ENCODE measurements at places on chromosomes 4 and X.

GRCh38 chr4:164402554-164402953, 351.4 kb upstream of the SMIM31 start:
- no peak for DNase-seq

- no peak for DNase-seq
These were observed 29.5 kb upstream of the SERTM2 start for GRCh38 chrX:111481896-111482295.

DNA sequence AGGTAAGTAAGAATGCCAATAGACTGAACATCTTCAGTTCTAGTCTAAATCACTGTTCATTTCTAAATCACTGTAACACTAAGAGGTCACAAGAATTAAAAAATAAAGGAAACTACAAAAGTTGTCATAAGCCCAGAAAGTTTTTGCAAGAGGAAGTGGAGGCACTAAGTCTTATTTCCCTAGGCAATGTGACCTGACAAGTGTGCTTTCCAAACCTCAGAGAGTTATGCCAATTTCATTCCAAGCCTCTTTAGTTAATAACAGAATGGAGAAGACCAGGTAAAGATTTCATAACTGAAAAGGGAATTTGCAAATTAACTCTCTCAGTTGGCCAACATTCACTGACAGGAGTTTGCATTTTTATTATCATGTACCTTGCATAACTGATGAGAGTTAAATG, 40.5 kb downstream of the BBS12 start:
- DNase-seq, result no peak

DNA sequence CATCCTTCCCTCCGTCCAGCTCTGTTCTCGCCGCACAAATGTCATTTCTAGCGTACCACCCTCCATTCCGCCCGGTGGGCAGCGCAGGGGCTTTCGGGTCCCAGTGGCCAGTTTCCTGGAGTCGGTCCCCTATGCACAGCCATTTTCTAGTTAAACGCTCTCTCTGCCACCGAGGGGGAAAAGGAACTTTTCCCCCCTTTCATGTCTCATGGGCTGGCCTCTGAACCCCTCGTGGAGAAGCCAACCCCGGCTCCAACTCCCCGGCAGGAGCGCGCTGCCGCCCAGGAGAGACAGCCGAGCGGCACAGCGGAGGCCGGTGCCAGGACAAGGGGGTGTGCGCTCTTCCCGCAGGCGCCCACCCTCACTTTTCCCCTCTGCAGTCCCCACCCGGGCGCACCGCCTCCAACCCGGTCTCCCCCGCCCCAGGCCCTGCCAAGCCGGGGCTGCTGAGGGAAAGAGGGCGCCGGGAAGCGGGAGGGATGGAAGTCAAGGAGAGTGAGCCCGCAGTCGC, 662 bp downstream of the APBB2 start:
- DNase-seq, result no peak

GRCh38 chr4:152081024-152081423, 320.2 kb upstream of the GATB start:
- no peak for DNase-seq

DNA sequence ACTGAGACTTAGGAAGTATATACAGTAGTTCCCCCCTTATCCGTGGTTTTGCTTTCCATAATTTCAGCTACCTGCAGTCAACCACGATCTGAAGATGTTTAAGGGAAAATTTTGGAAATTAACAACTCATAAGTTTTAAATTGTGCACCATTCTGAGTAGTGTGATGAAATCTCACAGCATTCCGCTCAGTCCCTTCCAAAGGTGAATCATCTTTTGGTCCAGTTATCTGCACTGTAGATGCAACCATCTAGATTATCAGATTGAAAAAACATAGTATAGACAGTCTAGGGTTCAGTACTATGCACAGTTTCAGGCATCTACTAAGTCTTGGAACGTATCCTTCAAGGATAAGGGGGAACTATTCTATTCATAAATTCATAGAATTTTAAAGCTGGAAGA, 109.0 kb downstream of the ANXA3 start:
- DNase-seq, result no peak

GRCh38 chr4:66178906-66179305, 508.6 kb upstream of the EPHA5 start:
- DNase-seq, result no peak

GRCh38 chr4:186898367-186898766, 174.7 kb upstream of the FAT1 start:
- no peak for DNase-seq

DNA sequence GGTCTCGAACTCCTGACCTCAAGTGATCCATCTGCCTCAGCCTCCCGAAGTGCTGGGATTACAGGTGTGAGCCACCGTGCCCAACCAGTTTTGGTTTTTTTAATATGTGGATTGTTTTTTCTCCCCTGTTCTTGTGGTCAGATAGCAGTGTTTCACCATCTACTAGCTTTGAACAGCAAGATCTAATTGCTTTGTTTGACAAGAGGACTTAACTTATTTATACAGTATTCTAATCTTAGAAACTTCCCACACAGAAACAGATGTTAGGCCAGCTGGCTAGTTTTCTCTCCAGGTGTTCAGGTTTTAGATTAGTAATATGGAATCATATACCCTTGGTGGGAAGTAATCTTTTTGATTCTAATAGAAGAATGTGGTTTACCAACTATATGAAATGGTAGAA, 12.9 kb downstream of the ING2 start:
- no peak for DNase-seq

- DNase-seq, result peak; percentile 51
These were observed 16.2 kb upstream of the ZCCHC12 start for GRCh38 chrX:118807151-118808017.

DNA sequence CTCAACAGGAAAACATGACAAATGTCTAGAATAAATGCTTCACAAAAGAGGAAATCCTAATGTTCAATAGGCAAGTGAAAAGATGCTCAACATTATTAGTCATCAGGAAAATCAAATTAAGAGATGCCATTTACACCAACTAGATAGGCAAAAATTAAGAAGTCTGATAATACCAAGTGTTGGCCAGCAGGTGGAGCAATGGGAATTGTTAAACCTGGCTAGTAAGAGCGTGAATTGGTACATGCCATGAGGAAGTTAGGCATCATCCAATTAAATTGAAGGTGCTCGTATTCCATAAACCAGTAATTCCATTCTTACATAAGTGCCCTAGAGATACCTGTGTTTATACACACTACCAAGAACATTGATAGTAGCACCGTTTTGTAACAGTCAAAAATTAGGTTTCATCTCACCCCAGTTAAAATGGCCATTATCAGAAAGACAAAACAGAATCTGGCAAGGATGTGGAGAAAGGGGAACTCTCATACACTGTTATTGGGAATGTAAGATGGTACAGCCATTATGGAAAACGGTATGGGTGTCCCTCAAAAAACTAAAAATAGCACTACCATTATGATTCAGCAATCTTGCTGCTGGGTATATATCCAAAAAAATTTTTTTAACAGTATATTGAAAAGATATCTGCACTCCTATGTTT, 14.0 kb upstream of the ZCCHC18 start:
- peak; percentile 57 for DNase-seq

DNA sequence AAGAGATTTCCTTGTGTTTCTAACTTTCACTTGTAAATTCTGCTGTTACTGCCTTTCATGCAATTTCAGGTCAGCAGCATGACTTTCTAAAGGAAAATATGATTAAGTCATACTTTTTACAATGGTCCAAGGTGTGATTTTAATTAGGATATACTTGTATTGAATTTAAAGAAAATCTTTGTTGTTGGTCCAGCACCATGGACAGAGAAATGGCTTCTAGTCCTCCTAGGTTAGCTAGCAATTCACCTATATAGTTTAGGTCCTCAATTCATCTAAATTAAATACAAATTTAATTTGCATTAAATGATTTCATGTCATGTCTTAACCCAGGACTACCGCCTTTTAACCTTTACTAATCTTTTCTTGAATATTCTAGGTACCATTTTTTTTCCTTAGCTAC, 304.9 kb upstream of the RPS6KA3 start:
- no peak for DNase-seq

- no peak for DNase-seq
These were observed 32.5 kb downstream of the AKAP4 start for GRCh38 chrX:50168241-50168687.

GRCh38 chr4:137946453-137947174, 295.5 kb downstream of the SLC7A11 start:
- no peak for DNase-seq

DNA sequence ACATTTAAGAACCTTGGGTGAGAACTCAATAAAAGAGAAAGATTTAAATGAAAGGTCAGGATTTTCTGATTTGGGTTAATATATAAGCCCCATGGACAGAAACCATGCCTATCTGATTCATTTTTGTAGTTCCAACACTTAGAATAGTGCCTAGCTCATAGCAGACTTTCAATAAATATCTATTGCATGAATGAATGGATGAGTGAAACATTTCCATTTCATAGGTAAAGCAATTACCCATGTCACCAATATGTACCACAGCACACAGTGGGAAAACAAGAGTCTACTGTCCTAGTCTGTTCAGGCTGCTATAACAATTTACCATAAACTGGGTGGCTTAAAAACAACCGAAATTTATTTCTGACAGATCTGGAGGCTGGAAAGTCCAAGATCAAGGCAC, 63.9 kb upstream of the PTPN13 start:
- DNase-seq, result no peak

DNA sequence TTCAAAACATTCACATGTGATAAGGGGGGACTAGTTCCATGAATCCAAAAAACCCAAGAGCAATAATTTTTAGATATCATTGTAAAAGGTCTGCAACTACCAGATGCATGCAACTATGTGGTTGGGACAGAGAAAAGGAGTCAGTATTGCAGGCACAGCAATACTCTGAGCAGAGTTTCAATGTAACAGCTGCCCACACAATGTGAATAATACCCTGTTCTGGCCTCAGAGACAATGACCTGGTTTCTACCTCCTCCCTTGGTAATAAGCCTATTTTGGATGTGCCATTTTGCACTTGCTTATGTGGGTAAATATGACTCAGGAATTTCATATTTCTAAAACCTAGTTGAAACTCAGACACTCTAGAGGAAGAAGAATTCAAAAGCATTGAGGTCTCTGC, 194.8 kb upstream of the RASGEF1B start:
- DNase-seq, result no peak

- DNase-seq, result no peak
These were observed 35.2 kb downstream of the SLC25A5 start for GRCh38 chrX:119503484-119503861.

DNA sequence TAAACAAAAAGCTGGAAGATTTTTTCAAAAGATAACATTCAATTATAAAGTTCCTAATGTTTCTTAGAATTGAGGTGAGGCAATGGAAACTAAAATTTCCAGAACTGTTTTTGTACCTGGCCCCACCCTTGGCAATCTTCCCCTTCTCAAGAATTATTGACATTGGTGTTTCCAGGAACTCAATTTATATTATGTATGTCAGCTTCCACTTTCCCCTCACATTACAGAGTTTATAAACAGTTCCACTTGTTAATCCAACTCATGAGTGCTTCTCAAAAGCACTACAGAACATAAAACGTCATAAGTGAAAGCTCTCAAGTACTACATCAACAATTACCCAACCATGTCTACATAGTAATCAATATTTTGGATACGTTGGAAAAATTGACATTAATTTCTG, 107.4 kb downstream of the FAM13A start:
- DNase-seq, result no peak

DNA sequence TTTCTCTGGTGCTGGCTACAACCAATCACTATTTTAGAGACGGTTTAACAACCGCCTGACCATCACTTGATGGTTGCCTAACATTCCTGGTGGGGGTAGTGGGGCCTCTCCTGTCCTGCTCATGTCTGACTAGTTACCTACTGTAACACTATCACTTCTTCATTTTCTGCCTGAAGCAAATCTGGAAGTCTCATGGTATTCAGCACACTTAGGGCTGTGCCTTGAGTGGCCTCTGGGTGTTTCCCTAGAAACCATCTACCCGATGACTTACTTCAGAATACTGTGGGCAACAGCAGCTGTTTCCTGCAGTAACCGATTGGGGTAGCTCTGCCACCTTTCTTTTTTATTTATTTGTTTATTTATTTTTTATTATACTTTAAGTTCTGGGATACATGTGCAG, 880.1 kb upstream of the INTU start:
- no peak for DNase-seq

DNA sequence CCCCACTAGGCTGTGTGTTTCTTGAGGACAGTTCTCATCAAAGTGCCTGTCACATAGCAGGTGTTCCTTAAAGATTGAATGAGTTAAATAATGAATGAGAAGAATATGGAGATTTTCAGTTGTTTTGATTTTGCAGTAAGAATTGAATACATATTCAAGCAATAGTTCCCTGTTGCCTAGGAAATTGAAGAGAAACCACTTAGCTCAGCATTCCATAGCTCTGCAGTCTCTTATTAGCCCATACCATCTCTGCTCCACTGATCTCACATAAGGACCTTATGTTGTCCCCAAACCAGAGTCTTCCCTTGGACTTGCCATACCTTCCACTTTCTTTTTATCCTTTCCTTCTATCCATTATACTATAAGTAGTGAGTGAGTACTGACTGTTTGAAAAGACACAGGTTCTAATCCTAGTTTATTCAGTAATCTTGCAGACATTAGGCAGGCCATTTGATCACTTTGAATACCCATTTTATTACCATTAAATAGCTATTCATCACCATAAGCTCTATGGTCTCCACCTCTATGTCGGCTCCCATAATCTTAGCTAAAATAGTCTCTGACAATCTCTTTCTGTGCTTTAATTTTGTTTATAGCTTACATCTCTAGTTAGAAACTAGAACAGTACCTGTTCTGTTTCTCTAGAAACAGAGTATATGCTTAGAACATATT, 1059.6 kb upstream of the SLIT2 start:
- no peak for DNase-seq

DNA sequence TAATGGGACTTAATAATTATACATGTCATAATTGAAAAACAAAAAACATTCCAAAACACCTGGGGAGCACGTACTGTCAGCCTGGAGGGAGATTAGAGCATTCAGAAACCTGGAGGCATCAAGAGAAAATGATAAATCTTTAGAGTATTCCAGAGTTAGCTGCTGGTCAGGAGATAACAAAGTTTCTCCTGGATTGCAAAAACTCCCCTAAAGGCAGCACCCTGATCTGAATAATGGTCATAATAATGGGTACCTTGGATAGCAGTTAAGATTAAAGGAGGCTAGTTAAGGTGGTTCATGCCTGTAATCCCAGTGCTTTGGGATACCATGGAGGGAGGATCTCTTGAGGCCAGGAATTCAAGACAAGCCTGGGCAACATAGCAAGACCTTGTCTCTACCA, 15.9 kb upstream of the RAB40A start:
- DNase-seq, result no peak

DNA sequence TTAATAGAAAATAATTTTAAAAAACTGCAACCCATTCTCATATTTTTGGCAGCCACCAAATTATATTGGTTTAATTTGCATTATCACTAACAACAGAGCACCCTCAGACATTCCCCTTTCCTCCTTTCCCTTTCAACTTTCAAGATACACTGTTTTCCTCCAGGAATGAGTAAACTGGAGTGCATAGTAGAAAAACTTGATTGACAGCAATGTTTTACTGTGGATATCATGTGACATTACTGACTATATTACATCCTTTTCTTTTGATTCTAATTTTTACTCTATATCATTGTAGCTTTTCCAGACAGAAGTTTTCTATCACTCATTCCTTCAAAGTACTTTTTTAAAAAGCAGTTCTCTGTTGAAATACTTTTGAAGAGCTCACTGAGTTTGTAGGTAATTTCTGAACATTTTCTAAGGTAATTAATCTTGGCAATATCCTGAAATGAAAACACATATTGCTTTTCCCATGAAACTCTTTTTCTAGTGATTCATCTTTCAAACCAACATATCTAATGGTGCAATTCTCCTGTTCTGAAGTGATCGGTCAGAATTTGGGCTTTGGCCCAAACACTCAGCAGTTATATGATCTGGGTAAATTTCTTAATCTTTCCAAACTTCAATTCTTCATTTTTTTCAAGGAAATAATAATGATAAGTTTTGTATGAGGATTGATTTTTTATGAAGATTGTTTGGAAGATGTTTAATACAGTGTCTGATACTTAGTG, 920.4 kb upstream of the EPHA5 start:
- DNase-seq, result no peak
